ENCODE measurements at places on chromosomes 3 and 15.

DNA sequence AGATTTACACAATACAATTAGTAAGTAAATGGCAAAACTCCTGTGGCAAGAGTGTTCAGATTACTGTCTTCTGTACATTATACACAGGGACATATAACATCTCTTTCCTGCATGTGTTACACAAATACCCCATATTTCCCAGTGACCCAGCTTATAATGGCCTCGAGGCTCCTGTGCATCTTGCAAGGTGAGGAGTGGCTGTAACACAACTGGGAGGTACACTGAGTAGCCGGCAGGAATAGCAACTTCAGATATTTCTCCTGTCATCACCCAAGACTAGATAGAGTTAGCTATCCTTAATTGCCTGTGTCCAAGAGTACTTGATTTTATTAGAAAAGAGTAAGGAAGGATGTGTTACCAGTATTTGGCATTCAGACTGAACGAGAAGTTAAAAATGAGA lies 5.6 kb downstream of the GMPS start:
- DNase-seq, result no peak

- DNase-seq, result no peak
Measured at GRCh38 chr3:15010664-15011063, 54.5 kb downstream of the MRPS25 start.

GRCh38 chr15:24269166-24269571 lies 406.4 kb upstream of the NPAP1 start:
- no peak for DNase-seq

DNA sequence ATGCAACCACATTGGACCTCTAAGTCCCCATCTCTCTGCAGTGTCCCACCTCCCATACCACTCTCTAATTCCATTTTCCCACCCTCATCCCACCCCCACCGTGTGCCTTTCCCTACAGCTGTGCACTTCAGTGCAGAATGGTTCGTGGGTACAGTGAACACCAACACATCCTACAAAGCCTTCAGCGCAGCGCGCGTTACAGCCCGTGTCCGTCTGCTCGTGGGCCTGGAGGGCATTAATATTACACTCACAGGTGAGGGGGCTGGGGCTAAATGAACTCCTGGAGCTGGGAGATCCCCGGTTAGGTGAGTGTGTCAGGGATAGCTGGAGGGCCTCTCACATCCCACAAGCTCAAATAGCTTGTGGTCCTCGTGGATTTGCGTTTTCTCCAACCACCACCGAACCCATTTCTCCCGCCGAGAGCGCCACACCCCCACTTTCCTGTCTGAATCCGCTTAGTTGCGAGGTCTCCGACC lies 1.9 kb downstream of the DUOXA2 start:
- DNase-seq, result no peak

DNA sequence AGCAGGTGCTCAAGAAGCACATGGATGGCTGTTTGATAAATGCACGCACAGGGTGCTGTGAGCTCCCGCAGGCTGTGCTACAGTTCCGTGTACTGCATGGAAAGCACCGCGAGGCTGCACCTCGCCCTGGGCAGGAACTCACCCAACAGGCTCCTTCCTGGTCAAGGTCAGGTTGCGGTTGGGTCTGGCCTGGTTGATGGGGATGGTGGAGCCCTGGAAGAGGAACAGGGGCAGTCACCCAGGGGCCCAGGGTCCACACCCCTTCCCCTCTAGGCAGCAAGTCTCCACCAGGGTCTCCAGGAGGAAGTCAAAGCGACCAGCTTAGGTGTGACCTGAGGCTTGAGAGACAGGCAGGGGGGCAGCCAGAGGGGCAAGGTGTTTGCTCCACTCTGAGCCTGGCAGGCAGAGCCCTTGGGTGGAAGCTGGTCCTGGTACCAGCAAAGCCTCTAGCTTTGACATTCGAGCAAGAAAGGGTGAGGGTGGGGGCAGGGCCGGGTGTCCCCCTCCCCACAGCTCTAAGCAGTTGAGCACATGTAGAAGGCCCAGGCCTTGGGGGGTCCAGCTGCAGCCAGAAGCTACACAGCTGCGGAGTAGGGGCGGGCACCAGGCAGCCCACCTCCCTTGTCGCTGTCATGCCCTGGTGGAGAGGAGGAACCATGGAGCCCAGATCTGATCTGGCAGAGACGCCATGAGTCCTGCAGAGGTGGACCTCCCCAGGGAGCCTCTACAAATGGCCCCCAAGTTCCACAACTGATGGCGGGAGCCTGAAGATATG lies 46.3 kb upstream of the SLC41A3 start:
- no peak for DNase-seq

- DNase-seq, result no peak
Measured at GRCh38 chr3:184742676-184743135, 30.8 kb upstream of the MAGEF1 start.

DNA sequence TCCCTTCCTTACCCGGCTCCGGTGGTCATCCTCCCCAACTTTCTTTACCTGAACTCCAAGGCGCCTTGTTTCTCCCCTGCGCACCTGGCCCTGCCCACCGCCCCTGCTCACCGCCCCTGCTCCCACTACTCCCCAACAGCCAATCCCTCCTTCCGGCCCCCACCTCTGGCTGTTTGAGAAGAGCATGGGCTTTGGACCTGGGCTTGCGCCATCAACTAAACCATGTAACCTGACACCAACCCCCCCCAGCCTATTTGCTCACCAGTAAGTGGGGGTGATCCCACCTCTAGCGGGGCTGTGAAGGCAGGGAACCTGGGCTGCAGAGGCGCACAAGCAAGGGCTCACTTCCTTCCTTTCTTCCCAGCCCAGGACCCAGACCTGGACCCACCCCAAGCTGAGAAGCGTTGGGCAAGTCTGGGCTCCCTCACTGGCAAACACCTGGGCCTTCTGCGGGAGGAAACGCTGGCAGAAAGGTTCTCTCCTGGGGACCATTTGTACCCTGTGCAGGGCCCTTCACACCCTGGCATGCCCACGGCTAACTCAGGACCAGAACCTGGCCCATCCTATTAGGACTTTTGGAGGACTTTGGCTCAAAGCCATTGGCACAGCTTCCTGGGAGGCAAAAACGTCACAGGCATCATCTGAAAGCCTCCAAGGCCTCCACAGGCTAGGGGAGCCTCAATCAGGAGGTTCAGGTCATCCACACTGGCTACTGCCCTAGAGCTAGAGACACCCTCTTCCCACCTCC lies at the start of gene PLXNB1:
PLXNB1 (minus strand) TSS at position 127 of the 748 bp plus-strand sequence. CDS start 5,475 bp downstream, outside the sequence.
- no peak for DNase-seq

DNA sequence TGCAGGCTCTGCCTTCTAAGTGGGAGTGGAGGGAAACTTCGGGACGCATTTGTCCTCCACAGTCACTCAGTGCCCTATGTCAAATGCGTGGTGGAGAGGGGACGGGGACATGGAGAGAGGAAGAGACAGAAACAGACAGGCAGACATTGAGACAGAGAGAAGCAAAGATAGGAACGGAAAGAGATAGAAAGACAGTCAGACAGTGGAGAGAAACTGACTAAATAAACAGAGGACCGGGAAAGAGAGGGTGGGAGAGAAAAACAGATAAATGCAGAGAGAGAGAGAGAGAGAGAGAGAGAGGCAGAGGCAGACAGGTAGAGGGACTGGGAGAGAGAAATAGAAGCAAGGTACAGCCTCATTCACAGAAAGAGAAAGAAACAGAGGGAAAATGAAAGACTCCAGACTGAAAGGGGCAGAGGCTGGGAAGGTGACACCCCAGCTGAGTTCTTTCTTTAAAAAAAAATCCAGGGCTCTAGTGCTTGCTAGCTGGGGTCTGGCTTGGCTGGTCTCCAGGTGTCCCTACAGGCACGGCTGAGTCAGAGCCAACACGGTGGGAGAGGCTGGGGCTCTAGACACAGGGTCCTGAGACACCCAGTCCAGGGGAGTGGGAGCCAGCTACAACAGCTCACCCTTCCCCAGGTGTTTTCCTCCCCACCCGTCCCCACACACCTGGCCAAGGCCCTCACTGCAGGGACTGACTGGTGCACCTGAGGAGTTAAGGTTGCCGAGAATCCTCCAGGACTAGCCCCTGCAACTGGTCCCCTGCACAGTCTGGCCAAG lies 506.1 kb upstream of the PROK2 start:
- DNase-seq, result no peak
